IPS DF 6.9 (cell line): ENCODE measurements at places on chromosomes 2 and 18.
A peak's percentile ranks its signal among the peaks of the same experiment; 100 is the strongest.

- DNase-seq = no peak
These were observed 484 bp downstream of the APCDD1 start for GRCh38 chr18:10454681-10455557.

GRCh38 chr2:192072778-192073177 is 122.0 kb downstream of the TMEFF2 start:
- no peak for DNase-seq

DNA sequence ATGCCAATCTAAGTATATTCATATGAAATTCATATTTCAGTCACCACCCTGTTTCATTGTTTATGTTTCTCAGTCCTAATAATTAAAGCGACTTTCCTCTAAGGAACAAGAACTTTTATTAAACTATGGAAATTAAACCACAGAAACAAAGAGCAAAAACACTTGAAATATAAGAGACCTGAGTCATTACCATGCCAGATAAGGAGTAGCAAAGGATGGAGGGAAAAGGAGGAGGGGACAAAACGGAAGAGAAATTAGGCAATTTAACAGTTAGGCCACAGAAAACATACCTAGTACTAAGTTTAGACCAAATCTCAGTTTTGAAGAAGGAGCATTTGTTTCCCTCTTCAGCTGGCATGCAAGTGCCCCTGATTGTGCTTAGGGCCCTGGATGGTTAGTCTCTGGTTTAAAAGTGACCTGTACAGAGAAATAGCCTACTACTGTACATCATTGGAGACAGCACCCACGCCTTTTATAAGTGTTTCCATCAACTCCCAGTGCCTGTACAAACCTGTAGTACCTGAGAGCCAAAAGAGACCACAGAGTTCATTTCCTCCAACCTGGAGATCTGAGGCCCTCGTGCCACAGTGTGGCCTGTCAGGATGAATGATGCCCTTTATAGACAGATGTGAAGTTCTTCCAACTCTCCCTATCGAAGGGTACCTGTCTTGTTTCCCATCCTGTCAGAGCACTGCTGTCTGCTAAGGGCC is 74.5 kb downstream of the SPATS2L start:
- DNase-seq = no peak

- DNase-seq = no peak
These were observed 5.8 kb downstream of the IAH1 start for GRCh38 chr2:9480157-9480556.

GRCh38 chr2:19860022-19860421 is 41.8 kb downstream of the TTC32 start:
- DNase-seq = no peak

DNA sequence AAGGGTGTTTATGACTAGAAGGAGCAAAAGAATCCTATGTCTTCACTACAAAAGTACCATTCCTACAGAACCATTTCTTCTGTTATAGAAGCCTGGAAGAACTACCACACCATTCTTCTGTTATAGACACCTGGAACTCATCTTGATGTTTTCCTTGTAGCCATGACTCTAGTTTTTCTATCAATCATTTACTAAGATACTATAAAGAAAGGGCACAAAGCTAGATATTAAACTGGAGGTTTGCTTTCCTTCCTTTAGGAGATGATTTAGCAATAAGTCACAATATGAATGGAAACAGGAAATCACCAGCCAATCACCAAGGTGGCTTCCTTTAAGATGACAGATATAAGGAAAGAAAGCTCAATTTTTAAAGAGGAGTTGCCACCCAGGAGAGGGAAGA is 100.3 kb upstream of the NEUROD1 start:
- DNase-seq = no peak

GRCh38 chr2:100235581-100235980 is 86.7 kb downstream of the LONRF2 start:
- DNase-seq = no peak

DNA sequence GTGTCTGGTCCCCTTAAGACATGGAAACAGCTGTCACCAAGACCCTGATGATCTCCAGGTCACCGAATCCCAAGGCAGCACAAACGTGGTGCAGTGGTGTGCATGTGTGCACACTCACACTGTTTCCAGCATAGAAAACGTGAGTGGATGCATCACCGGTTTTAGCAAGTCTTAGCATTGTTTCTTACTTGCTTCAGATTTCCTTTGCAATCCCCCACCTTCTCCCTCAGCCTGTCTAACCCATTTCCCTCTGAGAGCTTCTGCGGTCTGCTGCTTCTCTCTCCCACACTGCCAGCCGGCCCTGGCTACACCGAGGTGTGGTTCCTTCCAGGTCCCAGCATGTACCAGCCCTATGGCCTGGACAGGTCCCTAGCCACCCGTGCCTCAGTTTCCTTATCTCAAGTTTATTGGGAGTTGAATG is 343.4 kb upstream of the HS6ST1 start:
- DNase-seq = no peak

GRCh38 chr2:191846515-191847476 is at the start of gene CAVIN2:
Gene CAVIN2, minus strand, starts transcription at chr2:191847088. Its CDS starts 163 bp downstream, at chr2:191846925.
- no peak for DNase-seq

GRCh38 chr2:147657086-147658000 is 187.5 kb upstream of the ACVR2A start:
- DNase-seq = no peak

GRCh38 chr2:102585847-102586404 is 33.4 kb upstream of the SLC9A2 start:
- DNase-seq = peak; percentile 4

- DNase-seq = no peak
These were observed 22.7 kb downstream of the TRAPPC8 start for GRCh38 chr18:31920277-31920676.

DNA sequence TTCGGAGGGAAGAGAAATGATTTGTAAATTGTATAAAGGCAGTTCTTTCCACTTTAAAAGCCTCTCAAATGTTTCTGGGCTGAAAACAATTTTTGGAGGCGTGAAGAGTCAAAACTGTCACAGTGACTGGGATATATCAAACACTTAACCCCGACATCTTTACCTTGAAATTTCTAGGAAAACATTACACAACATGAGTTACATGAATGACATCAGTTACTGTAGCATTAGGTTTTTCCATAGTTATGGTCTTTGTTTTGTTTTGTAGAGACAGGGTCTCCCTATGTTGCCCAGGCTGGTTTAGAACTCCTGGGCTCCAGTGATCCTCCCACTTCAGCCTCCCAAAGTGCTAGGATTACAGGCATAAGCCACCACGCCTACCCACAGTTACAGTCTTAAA is 25.7 kb downstream of the MSH6 start:
- DNase-seq = no peak

- DNase-seq = peak; percentile 50
These were observed 63.6 kb downstream of the CIB4 start for GRCh38 chr2:26577442-26578112.

- DNase-seq = no peak
These were observed 109.5 kb downstream of the CDC42EP3 start for GRCh38 chr2:37561615-37562569.

DNA sequence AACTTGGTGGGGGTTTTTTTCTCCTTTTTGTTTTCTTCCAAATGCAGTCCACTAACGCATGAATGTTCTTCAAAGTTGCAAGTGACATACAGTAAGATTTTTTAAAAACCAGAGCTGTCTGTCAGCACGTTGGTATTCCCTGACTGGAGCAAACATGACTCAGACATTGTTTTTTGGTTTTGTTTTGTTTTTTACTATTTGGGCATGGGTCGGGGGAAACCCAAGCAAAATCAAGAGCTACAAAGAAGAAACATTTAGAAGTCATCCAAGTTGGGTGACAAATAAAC is 726 bp upstream of the CCDC88A start:
- DNase-seq = no peak

DNA sequence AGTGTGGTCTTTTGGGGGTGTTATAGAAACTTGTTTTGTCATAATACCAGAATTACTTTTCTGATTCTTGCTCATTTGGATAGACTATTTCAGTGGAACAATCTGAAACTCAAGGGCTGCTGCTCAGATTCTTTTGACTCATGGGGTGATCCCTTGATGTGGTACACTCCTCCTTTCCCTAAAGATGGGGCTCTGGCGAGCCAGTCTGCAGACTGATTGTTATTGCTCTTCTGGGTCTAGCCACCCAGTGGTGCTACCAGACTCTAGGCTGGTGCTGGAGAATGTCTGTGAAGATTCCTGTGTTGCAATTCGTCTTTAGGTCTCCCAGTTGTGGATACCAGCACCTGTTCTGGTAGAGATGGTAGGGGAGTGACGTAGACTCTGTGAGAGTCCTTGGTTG is 4.2 kb upstream of the MARS2 start:
- no peak for DNase-seq

DNA sequence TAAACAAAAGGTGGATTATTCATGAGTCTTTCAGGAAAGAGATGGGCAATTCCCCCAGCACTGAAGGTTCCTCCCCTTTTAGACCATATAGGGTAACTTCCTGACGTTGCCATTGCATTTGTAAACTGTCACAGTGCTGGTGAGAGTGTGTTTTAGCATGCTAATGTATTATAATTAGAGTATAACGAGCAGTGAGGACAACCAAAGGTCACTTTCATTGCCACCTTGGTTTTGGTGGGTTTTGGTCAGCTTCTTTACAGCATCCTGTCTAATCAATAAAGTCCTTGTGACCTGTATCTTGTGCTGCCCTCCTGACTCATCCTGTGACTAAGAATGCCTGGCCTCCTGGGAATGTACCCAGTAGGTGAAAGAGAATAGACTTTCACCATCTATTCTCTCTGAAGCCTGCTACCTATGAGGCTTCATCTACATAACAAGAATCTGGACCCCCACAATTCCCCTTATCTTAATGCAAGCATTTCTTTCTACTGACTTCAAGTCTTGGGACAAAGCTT is 148.7 kb downstream of the CABLES1 start:
- peak; percentile 78 for DNase-seq

- no peak for DNase-seq
These were observed 393.6 kb upstream of the ID2 start for GRCh38 chr2:8288206-8288605.

DNA sequence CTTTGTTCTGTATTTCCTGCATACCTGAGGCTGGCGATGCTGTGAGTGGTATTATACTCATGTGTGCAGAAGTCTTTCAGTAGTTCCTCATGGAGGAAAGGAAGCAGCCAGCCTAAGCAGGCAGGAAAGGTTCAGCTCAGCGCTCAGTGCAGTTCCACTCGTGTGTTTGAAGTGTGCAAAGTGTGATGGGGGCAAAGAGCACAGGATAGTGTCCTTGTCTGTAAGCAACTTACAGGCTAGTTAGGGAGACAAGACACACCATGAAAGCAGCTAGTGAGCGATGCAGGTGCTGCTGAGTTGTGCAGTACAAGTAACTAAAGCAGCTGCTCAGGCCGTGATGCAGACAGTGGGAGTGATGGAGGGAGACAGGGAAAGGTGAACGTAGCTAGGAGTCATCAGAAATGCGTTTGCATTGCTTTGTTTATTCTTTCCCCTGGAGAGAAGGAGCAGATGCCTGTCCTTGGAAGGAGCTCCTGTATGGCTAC is 146.2 kb downstream of the LDLRAD4 start:
- no peak for DNase-seq
